ENCODE measurements at places on chromosomes 6 and 20.

DNA sequence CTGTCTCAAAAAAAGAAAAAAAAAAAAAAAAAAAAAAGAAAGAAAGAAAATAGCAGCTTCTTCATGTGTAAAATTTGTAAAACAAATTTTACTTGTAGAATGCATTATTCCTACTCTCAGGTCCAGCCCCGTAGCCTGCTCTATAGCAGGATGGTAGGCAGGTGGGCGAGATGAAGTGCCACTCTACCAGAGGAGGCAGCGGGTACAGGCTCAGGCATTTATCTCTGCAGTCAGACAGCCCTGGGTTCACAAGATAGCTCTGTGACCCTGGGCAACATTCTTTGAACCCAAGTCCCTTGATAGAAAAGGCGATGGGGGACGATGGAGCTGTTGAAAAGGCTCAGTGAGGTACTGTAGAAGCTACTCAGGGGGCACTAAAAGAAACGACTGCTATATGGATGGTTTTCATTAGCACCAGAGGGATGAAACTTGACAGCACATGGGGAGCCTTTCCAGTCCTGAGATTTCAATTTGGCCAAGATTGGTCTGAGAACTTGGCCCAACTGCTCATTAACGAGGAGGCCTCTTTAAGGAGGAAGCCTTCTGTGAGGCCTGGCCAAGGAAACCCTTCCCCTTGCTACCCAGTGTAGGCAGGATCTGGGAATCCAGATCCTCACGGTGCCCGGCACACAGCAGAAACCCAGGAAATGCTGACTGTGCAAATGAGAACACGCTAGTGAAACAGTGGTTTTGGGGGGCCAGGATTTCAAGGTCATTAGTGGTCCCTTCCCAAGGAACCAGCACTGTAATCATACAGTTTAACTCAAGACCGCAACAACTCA lies 63.1 kb downstream of the MYH7B start:
- no peak for DNase-seq

DNA sequence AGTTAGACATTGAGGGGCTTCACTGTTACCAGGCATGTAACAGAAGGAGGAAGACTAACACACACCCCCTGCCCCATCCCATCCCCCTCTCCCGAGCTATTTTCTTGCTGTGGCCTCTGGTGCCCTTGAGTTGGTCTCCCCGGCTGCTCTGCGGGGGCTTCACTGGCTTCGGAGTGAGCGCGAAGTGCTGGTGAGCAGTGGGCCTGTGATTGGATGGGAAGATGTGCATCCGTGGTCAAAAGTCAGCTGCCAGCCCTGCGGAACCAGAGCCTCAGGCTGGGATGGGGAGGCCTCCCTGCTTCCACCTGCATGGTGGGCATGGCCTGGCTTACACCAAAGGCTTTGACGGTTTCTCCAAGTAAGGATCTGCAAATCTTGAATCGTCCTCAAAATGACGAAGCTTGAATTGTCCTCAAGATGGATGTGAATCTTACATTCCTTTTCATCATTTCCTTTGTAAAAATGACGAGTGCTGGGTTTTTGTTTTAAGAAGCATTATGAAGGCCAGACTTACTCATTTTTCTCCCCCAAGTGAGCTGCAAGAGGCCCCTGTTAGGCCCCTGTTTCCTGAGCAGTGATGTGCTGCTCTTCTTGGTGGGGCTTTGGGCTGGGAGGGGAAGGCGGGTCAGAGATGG lies 23.7 kb downstream of the SPATA2 start:
- no peak for DNase-seq

DNA sequence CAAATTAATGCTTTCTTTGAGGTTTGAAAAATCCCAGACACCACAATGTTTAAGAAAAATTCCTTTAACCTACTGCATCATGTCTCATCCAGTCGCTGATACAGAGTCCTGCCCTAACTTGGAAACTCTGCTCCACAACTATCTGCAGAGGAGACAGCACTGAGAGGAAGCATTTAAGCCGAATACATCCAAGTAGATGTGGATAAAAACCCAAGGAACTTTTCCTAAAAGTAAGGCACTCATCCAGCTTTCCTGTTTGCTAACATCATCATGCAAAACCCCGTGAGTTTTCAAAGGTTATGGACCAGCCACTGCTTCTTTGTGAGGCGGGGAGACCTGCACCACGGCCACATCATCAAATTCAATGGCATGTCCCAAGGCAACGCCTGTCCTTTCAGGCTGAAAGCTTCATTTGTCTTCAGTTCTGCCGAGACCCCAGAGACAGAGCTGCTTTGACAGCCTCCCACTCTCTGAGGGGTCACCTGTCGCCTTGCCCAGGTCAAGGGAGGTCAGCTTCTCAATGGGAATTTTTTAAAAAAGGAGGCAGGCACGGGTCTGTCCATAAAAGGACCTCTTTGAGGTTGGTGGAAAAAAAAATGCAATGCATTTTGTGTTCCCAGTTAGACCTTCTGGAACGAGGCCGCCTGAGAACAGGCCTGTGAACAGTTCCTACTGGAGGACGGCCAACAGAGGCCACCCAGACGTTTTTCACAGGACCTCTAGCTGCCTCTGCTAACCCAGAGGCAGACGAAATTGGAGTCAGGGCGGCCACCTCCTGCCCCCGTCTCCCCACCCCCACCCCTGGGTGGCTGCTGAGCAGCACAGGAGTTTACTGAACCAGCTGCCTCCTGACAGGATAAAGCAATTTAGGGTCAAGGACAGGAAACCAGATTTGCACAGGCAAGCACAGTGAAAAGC lies 142.5 kb upstream of the HDDC2 start:
- DNase-seq, result no peak

- DNase-seq, result no peak
Measured at GRCh38 chr6:40505191-40505810, 81.9 kb downstream of the LRFN2 start.

GRCh38 chr6:42029881-42030280 lies 20.4 kb upstream of the TAF8 start:
- no peak for DNase-seq

DNA sequence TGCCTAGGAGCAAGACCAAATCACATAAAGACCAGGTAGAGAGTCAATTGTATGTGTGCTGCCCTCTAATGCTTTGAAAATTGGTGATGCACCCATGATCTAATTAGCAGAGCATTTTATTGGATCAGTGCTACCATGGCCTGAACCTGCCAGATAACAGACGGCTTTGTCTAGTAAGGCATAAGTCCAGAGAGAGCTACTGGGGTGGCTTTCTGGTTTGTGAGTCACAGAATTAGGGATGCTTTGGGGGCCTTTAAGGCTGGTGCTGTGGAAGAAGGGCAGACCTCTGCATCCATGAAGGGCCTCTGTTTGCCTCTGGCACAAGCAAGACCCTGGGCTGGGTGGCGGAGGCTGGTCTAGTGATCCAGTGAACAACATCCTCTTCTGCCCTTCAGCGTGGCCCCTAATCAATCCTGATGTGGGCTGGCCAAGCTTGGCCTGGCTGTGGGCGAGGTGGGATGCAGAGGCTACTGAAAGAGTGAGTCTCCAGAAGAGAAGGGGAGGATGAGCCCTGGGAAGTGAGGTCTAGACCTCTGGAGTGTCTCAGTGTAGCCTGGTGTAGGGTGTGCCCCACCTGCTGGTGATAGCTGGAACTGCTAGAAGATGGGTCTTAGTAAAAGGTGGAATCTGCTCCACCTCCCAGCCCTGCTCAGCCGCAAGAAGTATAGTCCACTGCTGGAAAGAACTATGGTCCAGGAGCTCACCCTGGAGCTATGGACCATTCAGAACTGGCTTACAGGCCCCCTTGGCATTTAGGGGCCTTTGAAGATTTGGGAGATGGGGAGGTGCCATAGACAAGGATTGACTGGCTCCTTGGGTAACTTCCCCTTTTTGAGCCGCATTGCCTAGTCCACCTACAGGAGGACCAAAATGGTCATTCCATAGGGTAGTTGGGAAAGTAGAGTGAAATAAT lies 36.7 kb upstream of the AAR2 start:
- DNase-seq, result peak; percentile 83

DNA sequence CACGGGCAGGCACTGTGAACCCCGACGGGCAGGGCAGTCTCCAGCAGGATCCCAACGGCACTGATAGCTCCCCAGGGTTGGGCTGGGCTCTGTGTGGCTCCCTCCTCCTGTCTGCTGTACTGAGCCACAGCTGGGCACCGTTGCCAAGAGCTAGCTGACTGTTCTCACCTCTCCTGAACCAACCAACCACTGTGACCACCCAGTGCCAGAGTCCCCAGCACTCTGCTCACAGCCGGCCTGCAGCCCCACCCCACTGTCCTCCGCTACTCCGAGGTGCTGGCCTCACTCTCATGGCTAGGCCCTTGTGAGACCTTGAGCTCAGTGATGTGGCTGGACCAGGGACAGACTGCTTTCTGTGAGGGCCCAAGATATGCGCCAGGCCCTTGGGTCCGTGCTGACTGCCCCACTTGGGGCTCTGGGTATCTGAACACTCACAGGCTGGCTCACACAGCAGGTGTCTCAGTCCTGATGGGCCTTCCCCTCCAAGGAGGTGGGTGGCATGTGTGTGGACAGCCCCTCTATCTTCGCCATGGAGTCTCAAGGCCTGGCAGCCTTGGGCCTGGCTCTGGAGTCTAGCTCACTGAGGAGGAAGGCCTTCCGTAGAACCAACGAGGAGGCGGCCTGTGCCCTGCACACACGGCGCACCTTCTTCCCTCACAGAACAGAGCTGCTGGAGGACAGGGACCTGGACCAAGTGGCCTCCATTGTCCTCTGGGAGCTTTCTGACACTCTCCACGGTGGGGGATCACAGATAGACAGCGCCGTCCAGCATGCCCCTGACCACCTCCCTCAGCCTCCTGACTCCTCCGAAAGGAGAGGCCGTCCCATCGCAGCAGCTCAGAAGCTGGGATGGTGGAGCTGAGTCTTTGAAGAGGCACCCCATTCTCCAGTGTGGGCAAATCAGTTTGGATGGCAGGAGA lies 53.5 kb downstream of the TCP11 start:
- DNase-seq, result peak; percentile 5

DNA sequence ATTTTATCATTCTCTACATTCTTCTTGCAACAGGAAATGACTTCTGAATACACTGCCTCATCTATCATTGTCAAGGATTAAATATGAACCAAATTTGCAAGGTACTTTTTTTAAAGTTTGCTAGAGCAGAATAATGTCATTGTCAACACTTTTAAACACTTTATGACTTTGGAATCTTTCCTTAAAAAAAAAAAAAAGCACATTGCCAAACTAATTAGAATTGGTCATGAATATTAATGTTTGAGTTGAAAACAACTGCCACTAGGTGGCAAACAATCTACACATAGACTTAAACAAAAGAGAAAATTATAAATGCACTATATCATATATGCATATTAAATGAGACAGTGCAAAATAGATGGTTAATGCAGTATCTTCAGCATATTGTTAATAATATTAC lies 32.5 kb upstream of the TMEM244 start:
- no peak for DNase-seq

- no peak for DNase-seq
Measured at GRCh38 chr6:13375360-13375878, 47.1 kb upstream of the TBC1D7 start.

DNA sequence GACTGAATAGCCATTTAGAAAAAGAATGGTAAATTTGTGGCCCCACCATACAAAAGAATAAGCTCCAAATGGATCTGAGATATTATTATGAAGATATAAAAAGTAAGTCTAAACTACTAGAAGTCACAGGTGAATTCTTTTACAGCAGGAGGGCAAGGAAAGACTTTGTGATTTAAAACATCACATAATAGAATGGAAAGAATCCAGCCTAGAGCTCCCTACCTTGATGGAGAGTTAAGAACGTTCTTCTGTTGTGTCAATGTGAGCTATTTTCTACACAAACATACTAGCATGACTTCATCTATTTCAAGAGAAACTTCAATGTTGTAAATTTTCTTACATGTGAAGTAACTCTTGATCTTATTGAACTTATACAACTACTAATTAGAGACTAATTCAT lies 100.0 kb upstream of the NRSN1 start:
- no peak for DNase-seq

GRCh38 chr20:45181639-45182038 lies 6.9 kb downstream of the PI3 start:
- no peak for DNase-seq

- DNase-seq, result no peak
Measured at GRCh38 chr6:139708337-139709199, 334.1 kb upstream of the CITED2 start.

DNA sequence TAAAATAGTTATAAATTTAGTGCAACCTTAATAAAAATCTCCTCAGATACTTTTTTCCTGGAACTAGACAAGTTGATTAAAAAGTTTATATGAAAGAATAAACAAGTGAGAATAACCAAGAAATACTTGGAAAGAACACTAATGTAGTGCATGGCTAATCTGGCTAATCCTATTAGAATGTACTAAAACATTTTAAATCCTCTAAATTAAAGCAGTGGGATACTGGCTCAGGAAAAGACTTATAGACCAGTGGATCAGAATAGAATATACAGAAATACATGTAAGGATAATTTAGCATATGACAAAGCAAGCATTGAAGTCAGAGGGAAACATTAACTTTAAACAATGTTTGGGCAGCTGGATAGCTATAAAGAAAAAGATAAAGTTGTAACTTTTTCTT lies 41.1 kb upstream of the ERVFRD-1 start:
- peak; percentile 48 for DNase-seq

GRCh38 chr6:146700078-146700686 lies 101.4 kb downstream of the ADGB start:
- no peak for DNase-seq

DNA sequence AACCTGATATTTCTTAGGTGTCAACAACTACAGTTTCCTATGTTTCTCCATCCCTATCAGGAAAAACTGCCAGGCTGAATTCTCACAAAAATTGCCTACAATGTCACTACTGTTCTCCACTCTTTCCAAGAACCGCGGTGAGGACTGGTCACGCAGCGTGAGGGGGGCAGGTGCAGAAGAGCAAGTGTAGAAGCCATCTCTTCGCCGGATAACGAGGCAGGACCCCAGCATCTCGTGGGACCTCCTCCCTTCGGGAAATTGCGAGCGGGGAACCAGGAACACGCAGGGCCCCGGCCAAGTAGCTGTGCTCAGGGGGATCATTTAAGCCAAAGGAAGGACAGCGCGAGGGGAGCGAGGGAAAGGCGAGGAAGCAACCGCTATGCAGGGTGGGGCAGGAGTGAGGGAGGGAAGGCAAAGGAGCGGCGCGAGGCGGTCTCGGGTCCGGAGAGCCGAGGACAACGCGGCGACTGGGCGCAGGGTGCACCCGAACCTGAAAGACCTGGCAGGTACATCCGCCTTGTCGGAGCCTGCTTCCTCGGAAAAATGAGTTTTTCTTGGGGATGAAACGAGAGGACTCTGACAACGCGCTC lies 559 bp downstream of the APMAP start:
- no peak for DNase-seq

DNA sequence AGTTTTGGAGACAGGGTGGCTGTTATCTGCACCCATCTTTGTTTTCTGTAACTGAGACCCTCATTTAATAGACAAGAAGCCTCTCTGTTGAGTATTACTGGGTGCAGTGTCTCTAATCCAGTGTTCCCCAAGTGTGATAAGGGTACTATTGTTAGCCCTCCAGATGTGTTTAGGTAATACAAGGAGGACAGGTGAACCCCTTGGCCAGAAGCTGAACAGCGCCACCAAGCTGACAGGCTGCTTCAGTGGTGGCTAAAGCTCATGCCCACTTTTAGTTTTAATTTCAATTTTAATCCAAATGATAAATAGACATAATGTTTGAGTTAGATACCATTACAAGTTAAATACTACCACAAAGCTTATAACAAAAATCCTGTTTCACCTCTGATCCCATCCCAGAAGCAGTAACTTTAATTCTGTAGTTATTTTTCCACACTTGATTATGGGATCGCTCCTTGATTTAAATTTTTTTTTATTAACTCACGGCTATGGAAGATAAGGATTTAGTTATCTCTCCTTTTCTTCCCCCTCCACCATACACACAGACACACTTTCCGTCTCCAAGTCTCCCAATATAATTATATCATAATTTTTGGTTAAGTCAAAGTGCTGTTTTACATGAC lies 8.4 kb upstream of the STK35 start:
- no peak for DNase-seq

GRCh38 chr6:158666628-158667359 lies 16.9 kb downstream of the SYTL3 start:
- DNase-seq, result no peak
